AG20443 (cell line): ENCODE measurements at places on chromosomes 5 and 9.

DNA sequence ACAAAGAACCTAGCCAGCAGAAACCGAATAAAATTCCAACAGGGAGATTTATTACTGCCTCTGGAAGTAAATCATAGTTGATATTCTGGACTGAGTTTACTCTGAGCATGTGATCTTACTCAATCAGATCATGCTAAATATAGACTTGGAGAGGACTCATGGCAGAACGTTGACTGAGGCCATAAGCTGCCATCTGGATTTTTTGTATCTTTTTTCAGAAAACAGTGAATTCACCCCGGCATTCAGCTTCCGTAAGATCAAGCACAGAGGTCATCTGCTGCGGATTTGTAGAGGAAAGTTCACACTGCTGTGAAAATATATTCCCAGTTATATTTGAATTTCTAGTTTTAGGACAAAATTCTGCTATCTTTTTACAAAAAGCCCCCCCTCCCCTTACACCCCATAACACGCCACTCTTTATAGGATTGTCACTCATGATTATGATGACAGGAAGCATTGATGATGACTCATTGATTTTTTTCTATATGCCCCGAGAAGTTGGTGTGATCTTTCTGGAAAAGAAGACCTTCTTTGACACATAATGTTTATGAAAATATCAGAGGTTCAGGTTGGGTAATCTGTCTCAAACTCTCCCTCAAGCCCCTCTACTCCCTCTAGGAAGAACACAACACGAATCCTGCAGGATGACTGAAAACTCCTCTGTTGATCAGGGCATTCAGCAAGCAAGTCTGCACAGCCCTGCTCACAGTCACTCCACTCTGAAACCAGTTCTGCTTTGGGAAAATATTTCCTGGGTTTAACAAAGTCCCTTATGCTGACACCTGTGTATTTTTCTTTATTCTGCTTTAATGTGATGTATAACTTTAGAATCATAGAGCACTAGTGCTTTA, 70.8 kb downstream of the NXNL2 start:
- DNase-seq: peak; percentile 35

DNA sequence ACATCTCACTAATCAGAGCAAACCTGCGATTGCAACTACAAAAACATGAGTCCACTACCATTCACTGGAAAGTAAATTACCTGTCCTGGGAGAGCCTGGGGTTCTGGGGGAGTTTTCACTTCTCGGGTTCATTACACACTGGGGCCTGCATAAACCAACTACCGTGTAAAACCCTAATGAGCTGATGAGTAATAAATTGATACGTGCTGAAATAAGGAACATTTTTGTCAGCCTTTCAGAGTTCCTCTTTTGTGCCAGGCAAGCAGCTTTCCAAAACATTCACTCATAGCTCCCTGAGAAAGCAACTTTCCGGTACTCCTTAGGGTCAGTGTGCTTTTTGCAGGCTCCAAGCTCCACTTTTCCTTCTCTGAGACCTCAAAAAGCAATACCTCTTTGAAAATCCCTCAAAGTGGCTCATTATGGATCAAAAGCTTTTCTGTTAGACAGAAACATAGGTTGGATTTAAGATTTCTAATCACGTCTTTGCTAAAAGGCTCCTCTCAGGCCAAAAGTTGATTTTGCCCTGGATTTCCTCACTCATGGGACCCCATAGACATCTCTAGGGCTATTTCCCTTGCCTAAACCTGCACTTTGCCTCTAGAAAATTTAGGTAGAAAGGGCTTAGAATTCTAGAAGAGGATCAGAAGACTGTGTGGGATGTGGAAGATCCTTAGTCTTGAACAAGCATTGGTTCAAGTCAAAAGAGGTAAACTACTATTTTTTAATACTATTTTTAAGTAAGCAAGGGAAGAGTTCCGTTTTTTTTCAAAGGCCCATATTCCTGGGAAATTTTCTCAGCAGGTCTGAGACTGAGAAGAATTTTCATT, 74.8 kb downstream of the ST8SIA4 start:
- DNase-seq: no peak

- no peak for DNase-seq
Measured at GRCh38 chr9:123276551-123276950, 8.2 kb upstream of the STRBP start.

GRCh38 chr5:148992265-148992664, 70.6 kb downstream of the SH3TC2 start:
- no peak for DNase-seq

GRCh38 chr5:53946405-53947100, 363.8 kb downstream of the ARL15 start:
- no peak for DNase-seq

- no peak for DNase-seq
Measured at GRCh38 chr5:118923295-118924005, 64.9 kb downstream of the DTWD2 start.

DNA sequence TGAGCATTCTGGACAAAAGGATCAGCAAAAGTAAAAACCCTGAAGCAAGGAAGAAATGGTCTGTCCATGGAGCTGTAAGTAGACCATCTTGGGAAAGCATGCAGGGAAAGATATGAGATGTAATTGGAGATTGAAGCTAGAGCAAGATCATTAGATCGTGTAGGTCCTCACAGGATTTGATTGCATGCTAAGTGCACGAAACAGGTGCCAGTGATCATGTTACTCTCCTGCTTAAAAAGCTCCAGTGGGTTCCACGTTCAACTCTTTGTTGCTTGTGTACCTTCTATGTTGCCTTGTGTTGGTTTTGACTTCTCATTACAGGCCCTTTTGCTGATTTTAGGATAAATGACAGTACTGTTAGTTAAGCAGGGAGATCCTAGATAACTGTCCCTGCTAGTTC, 442.0 kb downstream of the DMRT2 start:
- DNase-seq: no peak

- peak; percentile 93 for DNase-seq
Measured at GRCh38 chr5:159878988-159879471, 37.3 kb upstream of the ADRA1B start.

DNA sequence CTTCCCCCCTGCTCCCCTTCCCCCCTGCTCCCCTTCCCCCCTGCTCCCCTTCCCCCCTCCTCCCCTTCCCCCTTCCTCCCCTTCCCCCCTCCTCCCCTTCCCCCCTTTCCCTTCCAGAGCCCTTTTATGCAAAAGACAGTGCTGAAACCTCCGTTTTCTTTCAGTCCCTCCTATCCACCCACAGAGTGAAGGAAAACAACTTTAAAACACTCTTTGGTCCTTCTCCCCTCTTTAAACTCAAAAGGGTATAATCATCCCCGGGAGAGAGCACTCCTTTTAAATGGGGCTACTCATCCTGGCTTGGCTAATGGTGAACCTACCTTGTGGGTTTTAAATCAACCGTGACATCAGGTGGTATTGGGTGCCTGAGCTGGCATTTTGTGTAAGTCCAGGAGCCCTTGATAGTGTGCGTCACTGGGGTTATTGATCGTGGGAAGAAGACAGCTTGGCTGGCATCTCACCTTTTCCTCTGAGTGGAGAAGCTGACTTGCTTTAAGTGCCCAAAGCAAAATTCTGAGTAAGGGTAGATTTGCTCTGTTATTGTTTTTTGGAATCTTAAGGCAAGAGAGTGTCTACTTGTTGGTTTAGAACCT, 2.7 kb downstream of the LARP1 start:
- no peak for DNase-seq

GRCh38 chr5:14161825-14162556, 18.8 kb downstream of the TRIO start:
- no peak for DNase-seq

DNA sequence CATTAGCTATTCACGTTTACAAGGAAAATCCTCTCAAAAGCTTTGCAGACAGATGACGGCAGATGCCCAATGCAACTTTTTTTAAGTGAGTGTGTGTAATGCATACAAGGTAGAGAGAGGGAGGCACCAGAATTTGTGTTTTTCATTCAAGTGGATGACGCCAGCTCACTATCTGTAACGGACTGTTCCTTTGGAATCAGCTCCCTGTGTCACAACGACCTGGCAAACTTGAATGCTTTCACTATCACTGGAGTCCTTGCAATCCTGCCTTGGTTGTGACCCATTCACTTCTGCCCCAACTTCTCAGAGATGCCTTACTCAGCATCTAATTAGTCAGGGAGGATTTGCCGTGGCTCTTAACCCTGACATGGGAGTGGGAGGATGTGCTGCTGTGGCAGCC, 148.5 kb downstream of the BNC2 start:
- DNase-seq: peak; percentile 36

DNA sequence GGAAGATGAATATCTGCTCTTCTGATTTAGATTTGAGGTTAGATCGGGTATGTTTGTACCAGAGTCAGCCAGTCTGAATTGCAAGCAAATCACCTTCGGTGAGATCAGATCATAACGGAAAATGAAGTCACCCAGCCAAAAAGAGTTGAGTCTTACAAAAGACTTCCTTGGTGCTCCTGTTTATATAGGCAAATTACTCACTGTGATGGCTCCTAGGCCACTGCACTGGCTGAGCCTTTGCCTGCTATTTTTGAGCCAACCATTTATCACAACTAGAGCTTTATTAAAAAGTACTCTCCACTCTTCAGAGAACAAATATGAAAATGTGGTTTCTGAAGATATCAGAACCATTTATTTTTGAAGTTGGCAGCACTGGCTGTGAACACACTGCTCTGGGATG, 277.7 kb upstream of the PCSK5 start:
- no peak for DNase-seq

GRCh38 chr5:109700516-109701153, 10.9 kb downstream of the MAN2A1 start:
- DNase-seq: no peak

DNA sequence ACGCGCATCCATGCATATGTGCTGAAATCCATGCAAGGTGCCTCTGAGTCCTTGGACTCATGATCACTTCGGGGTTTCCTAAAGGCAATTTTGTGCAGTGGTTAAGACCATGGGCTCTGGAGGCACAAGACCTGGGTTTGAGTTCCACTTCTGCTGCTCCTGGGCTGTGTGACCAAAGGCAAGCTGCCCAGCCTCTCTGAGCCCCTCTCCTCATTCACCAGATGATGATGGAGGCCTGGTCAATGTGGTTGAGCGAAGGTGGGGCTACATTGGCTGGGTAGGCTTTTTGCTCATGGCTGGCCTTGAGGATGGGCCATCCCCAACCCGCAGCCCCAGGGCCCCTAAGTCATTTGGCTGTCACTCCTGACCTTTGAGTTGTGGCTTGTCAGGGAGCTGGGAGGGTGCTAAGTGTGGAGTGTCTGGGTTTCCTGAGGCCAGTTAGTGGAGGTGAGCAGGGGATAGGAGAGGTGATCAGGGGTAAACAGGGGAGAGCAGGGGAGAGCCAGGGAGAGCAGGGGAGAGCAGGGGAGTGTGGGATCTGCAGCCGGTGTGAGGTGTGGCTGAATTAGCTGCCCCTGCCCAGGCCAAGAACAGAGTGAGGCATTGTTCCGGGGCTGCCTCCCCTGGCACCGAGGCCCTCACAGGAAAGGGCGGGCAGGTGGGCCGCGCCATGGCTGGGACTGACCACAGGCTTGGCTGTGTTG, 64.6 kb upstream of the SYNPO start:
- no peak for DNase-seq

- no peak for DNase-seq
Measured at GRCh38 chr9:12680757-12681156, 12.4 kb upstream of the TYRP1 start.

- peak; percentile 90 for DNase-seq
Measured at GRCh38 chr9:119802621-119803020, 433.4 kb upstream of the BRINP1 start.

GRCh38 chr9:137428841-137429545, 5.8 kb downstream of the NOXA1 start:
- no peak for DNase-seq

DNA sequence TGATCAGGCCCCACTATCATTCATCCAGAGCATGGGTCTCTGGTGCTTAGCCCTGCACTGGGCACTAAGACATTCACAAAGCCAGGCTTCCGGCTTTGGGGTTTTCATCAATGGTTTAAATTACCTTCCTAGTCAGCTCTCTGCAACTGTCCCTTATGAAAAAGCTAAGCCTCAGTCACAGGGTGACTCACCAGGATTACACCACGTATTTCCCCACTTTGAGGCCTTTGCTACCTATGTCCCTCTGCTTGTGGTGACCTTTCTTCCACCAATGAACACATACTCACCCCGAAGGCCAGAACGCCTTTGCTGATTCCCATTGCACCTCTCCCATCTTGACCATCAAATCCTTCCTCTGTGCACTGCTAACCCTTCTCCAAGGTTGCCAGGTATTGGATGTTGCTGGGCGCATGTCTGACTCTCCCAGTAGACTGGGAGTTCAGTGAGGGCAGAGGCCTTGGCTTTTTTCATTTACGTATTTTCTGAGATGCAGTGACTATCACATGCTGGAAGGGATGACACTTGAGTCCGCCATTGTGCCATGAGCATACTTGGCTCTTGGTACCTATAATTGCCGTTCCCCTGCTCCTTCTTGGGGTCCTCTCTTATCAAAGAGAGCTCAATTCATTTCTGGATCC, 58.7 kb upstream of the TNFSF8 start:
- DNase-seq: peak; percentile 30

DNA sequence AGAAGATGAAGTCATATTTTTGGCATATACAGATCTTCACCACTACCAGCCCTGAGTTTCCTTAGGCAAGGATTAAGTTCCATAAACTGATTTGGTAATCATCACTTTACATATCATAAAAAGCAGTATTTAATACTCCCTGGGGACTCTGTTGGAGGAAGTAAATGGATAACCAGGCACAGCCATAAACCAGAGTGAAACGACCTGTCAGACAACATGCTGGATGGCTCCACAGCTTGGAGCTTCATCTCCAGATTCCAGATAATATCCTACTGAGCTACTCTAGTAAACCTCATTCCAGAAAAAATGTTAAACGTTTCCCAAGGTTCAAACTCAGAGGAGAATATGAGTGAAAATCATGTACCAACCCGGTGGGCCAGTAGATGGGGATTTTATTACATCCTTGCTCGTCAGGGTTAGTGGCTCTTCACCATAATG, 109.2 kb downstream of the BASP1 start:
- DNase-seq: no peak

DNA sequence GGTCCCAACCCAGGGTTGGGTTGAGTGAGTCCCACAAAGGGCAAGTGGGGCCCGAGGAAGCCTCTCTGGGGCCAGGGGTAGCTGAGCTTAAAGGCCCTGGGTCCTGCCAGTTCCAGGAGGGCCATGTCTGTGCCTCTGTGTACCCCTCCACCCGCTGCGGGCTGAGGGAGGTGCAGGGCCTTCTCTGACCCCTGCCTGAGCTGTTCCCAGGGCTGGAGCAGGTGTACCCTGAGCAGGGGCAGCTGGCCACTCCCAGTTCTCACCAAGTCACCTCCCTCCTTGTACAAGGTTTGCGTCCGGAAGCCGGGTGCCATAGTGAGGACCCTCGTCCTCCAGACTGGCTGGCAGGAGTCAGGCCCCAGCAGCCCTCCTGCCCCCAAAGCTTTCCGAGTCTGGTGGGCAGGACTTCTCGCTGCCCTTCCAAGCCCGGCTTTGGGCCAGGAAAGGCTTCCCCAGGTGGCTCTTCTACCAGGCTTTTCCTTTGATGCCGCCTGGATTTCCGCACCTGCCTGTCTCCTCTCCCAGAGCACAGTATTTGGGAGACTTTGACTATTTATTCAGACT, 9.2 kb upstream of the ENDOG start:
- no peak for DNase-seq

- DNase-seq: no peak
Measured at GRCh38 chr5:136901-137300, 44.9 kb downstream of the PLEKHG4B start.
